IPS DF 19.7 (cell line): ENCODE measurements at places on chromosomes 5 and 9.

DNA sequence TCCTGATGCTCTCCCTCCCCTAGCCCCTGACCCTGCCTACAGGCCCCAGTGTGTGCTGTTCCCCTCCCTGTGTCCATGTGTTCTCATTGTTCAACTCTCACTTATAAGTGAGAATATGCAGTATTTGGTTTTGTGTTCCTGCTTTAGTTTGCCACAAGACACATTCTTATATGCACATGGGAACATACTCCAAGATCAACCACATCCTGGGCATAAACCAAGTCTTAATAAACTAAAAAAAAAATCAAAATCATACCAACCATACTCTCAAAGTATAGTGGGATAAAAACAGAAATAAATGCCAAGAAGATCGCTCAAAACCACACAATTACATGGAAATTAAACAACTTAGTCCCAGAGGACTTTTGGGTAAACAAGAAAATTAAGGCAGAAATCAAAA lies 11.2 kb upstream of the ZCCHC9 start:
- DNase-seq: no peak

DNA sequence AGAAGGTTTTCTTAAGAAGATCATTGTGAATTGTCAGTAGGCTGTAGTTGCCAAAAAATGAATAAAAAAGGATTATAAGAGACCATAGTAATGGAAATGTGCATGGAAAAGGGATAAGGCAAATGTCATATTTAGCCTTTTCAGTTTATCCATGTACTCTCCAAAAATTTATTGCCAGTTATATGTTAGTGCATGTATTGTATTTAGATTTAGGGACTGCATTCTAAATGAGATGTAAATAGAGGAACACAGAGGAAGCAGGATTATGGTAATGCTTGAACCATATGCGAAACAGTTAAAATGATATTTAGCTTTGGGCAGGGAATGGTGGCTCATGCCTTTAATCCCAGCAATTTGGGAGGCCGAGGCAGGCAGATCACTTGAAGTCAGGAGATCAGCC lies 33.0 kb downstream of the DDX46 start:
- no peak for DNase-seq

- DNase-seq: no peak
These were observed 281.7 kb downstream of the PARP8 start for GRCh38 chr5:50947906-50948683.

- DNase-seq: no peak
These were observed 34.6 kb downstream of the RXRA start for GRCh38 chr9:134360897-134361296.
